ENCODE measurements at places on chromosomes 4 and X. TPM values are rescaled to one million over a fixed set of nuclear protein-coding genes. Genes with fewer than 3 reads are reported as not detected.

The SCML1 gene
- total RNA-seq, result 8.5 TPM

DNA sequence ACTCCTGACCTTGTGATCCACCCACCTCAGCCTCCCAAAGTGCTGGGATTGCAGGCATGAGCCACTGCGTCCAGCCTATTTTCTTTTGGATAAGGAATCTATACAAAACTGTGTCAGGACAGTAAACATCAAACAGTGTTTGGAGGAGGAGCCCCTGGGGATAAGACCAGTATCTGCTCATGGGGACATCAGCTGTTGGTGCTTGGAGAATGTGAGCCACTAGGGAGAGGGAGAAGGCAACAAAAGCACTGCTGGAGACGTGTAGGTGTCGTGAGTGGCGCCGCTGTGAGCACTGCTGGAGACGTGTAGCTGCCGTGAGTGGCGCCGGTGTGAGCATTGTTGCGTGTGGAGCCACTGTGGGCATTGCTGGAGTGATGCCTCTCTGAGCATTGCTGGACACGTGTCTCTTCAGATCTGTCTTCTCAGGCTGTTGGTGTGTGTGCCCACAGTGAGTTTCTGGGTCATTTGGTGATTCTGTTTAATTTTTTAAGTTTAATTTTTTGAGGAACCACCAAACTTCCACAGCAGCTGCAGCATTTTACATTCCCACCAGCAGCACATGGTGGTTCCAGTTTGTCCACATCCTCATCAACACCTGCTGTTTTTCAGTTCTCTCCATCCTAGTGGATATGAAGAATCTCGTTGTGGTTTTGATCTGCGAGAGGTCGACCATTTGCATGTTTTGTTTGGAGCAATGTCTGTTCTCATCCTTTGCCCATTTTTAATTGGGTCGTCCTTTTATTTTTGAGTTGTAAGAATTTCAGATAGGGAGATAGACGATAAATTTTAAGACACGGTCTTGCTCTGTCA lies 19.0 kb downstream of the DGKQ start:
- DNase-seq, result no peak

- no peak for DNase-seq
Measured at GRCh38 chrX:3653111-3653510, 60.3 kb downstream of the PRKX start.

The GAGE2A gene
- not detected for total RNA-seq
